ENCODE measurements at places on chromosomes 2 and 18. TPM values are rescaled to one million over a fixed set of nuclear protein-coding genes. Genes with fewer than 3 reads are reported as not detected.

DNA sequence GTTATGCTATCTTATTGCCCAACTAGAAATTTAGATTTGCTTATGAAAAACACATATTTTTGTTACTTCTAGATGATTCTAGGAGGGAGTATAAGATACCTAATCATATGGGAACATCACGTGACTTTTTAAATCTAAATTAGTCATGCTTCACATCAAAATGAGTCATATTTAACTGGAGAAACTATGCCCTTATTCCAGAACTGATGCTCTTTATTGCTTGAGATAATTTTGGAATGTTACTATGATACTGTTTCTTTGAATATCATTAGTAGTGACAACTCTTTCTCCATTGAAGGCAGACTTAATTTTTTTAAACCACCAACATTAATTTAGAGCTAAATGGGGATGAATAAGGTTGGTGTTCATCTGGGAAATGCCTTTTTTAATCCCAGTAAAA lies 19.9 kb upstream of the ELAC1 start:
- no peak for DNase-seq

The BCL2 gene
- 1.3 TPM for total RNA-seq

The NRP2 gene
- total RNA-seq = 160 TPM

The HS6ST1 gene
- total RNA-seq = 8.3 TPM

DNA sequence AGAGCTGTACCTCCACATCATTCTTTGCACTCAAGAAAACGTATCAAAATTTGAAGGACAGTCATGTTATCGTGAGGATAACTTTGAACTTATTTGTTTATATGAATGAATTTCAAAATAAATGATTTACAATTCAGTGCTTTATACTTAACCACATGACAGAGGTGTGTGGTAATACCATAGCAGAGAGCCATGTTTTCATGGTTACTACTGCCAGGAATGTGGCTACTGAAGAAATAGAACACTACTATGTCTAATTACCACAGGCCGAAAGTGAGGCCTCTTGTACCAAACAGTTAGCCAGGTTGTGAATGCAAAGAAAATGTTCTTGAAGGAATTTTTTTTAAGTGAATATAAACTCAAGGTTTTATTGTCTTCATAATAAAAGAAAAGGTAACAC lies 49.2 kb downstream of the AAK1 start:
- no peak for DNase-seq

DNA sequence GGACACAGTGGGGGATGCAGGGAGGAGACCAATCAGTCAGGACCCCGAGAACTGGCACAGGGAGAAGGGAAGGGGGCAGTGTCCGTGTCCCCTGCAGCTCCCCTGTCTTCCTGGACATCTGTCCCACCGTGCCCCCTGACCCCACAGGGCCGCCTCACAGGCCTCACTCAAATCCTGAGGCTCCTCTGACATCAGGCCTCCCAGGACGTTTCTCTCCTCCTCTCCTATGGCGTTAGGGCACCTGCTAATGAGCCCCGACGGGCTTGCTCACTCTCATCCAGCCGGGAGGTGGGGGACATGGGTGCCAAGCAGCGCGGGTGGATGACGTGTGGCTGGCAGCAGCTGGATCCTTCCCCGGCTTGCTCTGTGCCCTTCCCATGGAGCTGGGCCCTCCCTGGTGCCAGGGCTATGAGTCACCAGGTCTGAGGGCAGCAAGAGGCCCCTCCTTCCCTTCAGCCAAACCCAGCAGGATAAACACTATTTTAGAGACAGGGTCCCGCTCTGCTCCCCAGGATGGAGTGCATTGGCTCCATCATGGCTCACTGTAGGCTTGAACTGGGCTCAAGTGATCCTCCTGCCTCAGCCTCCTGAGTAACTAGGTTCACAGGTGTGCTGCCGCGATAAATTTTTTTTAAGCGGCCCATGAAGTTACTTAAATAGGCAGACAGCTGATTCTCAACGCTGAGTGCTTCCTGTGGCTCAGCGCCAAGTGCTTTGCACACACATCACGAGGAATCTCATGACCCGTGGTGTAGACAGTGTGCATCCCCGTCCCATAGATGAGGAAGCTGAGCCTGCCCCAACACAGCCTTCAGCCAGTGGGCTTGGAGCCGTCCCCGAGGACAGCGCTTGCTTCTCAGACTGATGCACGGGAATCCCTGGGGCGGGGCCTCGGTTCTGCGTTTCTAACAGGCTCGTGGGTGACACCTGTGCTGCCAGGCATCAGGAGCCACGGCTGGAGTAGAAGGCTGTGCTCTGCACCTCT lies 64.5 kb upstream of the HDAC4 start:
- DNase-seq = no peak

The MAB21L4 gene
- not detected for total RNA-seq

The PAX3 gene
- not detected for total RNA-seq

- no peak for DNase-seq
Observed at GRCh38 chr2:99725820-99726219, 236.0 kb upstream of the REV1 start.

DNA sequence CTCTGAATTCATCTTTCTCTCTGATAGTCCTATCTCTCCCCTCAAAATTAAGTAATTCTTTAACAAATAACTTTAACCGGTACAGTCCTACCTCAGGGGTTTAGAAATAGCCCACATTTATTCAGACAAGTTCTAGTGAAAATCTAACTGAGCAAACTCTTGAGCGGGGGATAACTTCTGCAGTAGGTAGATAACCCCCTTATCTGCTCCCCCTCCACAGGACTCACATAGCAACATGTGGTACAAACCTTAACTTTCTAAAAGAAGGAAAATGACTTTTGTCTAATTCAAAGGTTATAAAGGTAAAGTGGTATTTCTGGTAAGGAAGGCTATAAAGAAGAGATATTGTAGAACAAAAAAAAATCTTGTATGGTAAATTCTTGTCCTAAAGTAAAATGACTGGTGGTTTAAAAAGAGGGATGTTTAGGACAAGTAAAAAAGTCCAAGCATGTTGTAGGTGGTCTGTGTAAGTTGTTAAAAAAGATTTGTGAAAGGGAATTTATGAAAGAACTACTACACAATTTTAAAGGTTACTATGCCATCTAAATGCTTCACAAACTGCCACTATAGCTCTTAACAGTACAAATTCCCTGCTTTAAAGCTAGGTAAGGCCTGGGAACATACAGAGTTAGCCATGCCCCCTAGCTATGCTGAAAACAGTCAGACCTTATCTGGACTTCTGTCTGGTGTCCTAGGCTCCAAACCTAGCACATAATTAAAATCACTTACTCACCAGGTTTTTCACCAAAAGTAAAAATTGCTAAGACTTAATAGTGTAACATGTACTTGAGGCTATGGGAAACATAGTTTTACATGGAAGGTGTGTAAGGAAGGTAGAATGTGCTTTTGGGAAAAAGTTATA lies 8.1 kb upstream of the RPIA start:
- no peak for DNase-seq

GRCh38 chr2:126700677-126701076 lies 44.7 kb downstream of the GYPC start:
- peak; percentile 7 for DNase-seq

DNA sequence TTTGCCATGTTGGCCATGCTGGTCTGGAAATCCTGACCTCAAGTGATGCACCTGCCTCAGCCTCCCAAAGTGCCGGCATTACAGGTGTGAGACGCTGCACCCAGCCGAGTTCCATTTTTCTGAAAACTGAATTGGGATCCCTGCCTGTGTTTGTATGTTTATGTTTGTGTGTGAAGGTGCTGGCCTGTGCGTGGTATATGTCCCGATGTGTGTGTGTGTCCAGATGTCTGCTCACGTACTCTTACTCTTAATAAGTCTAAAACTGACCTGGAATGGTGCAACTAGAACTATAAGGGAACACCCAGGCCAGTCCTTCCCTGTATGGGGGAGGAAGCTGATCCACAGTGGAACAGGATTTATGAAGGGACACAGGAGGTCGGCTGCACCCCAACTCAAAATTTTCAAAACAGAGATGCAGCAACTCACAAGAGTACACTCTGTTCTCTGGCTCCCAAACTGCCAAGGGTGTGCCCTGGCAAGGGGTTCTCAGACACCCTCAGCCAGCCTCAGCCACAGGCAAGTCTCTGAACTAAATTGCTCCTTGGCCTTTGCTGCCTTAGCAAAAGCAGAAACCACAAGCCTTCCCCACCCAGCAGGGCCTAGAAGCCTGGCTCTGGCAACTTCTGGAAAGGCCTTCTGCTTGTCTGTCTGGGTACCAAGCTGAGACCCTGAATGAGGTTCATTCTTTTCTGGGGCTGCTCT lies 36.5 kb downstream of the RHOB start:
- no peak for DNase-seq

DNA sequence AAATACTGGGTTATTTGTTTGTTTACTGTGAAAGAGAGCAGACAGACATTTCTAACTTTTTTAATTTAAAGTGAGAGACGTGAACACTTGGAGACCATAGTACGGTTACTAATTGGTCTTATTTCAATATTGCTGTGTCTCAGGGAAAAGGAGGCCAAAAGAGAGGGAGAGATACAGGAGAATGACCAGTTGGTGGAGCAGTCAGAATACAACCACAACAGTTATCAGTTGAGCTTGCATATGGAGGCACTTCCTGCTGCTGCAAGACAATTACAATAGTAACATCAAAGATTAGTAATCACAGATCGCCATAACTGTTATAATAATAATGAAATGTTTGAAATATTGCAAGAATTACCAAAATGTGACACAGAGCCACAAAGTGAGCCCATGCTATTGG lies 58.2 kb downstream of the TWSG1 start:
- DNase-seq = peak; percentile 13

The SLC16A14 gene
- 0.25 TPM for total RNA-seq

DNA sequence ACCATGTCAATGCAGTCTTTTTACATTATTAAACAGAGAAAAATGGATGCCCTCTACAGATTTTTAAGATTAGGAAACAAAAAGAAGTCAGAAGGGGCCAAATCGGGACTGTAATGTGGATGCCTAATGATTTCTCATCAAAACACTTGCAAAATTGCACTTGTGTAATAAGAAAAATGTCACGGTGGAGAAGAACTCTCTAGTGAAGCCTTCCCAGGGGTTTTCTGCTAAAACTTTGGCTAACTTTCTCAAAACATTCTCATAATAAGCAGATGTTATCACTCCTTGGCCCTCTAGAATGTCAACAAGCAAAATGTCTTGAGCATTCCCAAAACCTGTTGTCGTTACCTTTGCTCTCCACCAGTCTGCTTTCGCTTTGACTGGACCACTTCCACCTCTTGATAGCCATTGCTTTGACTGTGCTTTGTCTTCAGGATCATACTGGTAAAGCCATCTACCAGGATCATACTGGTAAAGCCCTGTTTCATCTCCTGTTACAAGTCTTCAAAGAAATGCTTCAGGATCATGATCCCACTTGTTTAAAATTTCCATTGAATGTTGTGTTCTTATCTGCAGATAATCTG lies 226.8 kb downstream of the TNS1 start:
- no peak for DNase-seq

- no peak for DNase-seq
Observed at GRCh38 chr2:49240608-49241007, 86.3 kb upstream of the FSHR start.

DNA sequence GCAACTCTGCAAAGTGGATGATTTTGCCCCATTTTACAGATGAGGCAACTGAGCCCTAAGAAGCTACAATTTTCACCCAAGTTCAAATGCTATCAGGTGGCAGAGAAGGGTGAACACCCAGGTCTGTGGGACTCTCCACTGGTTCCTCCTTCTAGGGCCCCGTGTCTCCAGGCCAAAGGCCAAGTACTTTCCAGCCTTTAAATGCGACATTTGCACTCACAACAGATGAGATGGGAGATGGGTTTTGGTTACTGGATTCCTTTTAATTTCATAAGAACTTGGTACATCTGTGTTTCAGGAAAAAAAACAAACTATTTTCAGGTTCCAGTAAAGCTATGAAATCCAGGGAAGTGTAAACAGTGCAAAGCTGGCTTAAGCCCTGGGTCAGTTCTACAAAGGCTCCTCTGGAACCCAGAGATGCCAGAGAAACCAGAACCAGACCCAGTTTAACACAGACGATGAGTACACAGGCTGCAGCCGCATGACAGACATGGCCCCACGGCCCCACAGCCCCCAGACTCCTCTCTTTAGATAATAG lies 361.7 kb downstream of the ANAPC1 start:
- no peak for DNase-seq

- no peak for DNase-seq
Observed at GRCh38 chr2:133266926-133267590, 301.2 kb downstream of the NCKAP5 start.

The GALNT3 gene
- under 0.01 TPM for total RNA-seq

The ABCB11 gene
- total RNA-seq = not detected

DNA sequence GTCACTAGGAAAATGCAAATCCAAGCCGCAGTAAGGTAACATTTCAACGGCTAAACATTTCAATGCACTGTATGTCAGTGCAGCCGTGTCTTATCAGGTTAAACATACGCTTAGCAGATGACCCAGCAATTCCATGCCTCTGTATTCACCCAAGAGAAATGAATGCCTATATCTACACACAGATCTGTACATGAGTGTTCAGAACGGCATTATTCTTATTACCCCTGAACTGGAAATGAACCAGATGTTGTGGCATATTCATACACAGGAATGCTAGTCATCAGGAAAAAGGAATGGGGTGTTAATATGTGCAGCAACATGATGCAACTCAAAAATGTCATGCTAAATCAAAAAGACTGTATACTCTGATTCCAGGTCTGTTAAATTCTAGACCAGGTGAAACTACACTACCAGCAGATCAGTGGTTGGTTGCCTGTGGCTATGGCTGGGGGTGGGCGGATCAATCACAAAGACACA lies 80.4 kb upstream of the RPL31 start:
- DNase-seq = no peak

The FAM110C gene
- total RNA-seq = 0.39 TPM

GRCh38 chr2:126946318-126947102 lies 47.8 kb downstream of the TEX51 start:
- DNase-seq = no peak

The SATB2 gene
- 0.26 TPM for total RNA-seq

The FNDC4 gene
- 10.0 TPM for total RNA-seq

GRCh38 chr2:48915227-48915626 lies 159.7 kb upstream of the LHCGR start:
- no peak for DNase-seq

GRCh38 chr18:10822456-10822855 lies 296.6 kb downstream of the NAPG start:
- DNase-seq = no peak

GRCh38 chr2:202056611-202057010 lies 16.4 kb upstream of the KIAA2012 start:
- peak; percentile 16 for DNase-seq

The CETN1 gene
- total RNA-seq = not detected

DNA sequence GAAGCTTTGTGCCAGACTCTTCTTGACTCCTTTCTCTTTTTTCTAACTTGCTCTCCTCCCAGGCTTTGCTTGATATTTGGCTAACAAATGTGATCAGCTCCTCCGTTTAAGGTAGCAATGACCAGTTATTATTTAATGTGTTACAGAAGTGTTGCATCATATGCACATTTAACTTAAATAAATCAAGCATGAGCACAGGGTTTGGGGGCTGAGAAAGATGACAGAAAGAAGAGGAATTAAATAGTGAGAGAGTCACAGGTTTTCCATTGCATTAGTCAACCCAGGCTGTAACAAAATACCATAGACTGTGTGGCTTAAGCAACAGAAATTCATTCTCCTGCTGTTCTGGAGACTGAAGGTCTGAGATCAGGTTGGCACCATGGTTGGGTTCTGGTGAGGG lies 343.8 kb downstream of the RPRM start:
- no peak for DNase-seq

All from dermis microvascular lymphatic vessel endothelial cell (primary cell).